ENCODE measurements at places on chromosomes 1 and 21. TPM values are rescaled to one million over a fixed set of nuclear protein-coding genes. Genes with fewer than 3 reads are reported as not detected.
A peak's percentile ranks its signal among the peaks of the same experiment; 100 is the strongest.

DNA sequence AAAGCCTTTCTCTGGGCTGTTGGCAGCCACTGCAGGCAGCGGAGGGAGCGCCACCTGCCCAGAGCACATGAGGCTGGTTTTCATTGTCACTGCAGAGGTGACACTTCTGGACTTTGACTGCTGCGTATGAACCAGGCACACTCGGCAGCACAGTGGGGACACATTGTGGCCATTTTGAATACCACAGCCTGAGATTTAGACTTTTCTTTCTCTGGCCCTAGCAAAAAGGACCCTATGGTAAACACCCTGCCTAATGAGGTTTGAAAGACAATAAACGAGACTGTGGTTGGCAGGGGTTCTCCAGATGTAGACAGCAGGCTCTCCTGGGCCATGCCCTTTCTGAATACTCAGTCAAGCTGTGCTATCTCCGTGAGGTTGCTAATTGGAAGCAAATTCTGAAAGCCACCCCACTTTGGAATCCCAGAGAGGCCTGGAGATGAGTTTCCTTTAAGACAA lies 12.0 kb upstream of the KCNE2 start:
- peak; percentile 68 for DNase-seq

- no peak for DNase-seq
Observed at GRCh38 chr1:39452081-39452480, 39.4 kb upstream of the BMP8A start.

DNA sequence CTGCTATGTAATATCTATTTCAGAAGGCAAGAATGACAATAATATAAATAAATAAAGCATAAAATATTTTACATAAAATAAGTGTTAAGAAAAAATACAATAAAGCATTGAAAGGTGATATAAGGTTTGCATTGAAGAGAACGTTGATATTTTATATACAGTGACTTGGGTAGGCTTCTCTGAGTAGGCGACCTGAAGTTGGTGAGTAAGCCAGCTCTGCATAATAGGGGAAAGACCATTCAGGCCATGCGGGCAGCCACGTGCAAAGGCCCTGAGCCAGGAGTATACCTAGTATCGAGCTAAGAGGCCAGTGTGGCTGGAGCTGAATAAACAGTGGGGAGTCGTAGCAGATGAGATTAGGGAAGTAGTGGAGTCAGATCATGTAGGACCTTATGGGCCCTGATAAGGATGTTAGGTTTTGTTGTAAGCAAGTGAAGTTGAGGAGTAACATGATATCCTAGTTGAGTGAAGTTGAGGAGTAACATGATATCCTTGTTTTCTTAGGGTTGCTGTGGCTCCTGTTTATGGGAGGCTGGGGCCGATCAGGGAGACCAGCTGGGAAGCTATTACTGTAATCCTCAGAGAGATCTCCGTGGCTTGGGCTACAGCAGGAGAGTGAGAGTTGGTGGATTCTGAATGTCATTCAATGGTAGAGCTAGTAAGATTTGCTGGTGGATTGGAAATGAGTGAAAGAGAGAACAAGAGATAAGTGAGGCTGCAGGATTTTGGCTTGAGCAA lies 22.0 kb downstream of the KCNK1 start:
- no peak for DNase-seq

DNA sequence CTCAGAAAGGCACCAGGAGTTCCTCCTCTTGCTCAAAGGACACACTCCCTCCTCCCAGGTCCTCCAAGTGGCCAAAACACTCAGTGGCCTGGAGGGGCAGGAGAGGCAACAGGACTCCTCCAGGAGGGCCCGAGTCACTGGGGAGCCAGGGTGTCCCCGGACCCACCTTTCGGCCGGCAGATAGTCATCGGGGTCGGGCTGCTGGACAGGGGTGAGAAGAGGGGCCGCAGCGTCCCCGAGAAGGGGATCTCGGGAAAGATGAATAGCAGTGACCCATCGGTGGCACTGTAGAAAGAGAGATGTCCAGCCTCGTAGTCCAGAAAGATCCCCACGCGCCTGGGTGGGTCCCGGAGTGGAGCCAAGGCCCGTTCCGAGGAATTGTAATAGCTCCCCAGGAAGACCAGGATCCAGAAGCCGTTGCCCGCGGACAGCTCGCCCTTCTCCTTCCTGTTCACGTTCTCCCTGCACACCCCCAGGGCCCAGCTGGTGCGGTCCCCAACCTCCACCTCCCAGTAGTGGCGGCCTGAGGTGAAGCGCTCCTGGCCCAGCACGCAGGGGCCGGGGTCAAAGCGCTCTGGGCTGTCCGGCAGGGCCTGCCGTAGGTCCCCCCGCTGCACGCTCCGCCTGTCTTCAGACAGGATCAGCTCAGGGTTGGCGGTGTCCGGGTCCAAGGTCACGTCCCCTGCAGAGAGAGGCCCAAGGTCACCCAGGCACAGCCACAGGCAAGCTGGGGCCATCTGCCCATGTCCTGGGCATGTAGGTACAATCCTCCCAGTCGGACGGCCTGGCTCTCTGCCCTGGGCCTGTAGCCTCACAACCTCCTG lies 11.9 kb downstream of the TRIM11 start:
- DNase-seq, result no peak

- DNase-seq, result no peak
Observed at GRCh38 chr1:1177452-1178206, 3.9 kb downstream of the TTLL10 start.

- no peak for DNase-seq
Observed at GRCh38 chr1:9296850-9297249, 4.2 kb downstream of the SPSB1 start.

DNA sequence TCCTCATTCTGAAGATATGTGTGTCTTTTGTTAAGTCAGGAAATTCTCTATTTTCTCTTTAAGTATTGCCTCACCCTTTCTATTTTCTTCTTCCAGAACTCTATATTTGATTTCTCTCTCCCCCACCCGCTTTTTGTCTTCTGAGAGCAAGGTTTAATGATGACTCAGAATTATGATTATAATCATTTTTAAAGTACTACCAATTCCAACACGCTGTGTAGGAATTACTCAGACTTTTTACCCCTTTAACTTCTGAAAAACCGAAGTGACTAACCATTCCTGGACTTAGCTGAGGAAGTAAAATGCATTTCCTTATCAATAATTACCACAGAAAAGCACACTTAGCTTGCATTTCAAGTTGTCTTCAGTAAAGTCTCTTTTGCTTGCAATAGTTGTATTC lies 20.8 kb upstream of the SCYL3 start:
- no peak for DNase-seq

GRCh38 chr1:208158640-208159554 lies 85.3 kb downstream of the PLXNA2 start:
- no peak for DNase-seq

The MINDY1 gene
- 14.8 TPM for polyA plus RNA-seq

All from muscle of back (tissue), 13 donors.